ENCODE measurements at places on chromosomes 16 and 17.

GRCh38 chr17:39244016-39244599 is 18.4 kb upstream of the STAC2 start:
- H3K27me3 ChIP-seq: peaks cover 3% of the 10 kb centered on the region
- no peaks in the 10 kb centered on the region for H3K4me1 ChIP-seq
- H3K4me3 ChIP-seq: no peak overlapping the region
- no peak for DNase-seq

GRCh38 chr17:77145612-77146245 is 5.0 kb downstream of the SEC14L1 start:
- no peaks in the 10 kb centered on the region for H3K27me3 ChIP-seq
- peak overlapping the region; percentile 43 for H3K27ac ChIP-seq
- H3K36me3 ChIP-seq: peaks cover 30% of the 10 kb centered on the region
- no peak overlapping the region for H3K4me3 ChIP-seq

- no peaks in the 10 kb centered on the region for H3K27me3 ChIP-seq
- no peaks in the 10 kb centered on the region for H3K36me3 ChIP-seq
- no peak overlapping the region for H3K27ac ChIP-seq
- H3K4me1 ChIP-seq: peaks cover 20% of the 10 kb centered on the region
- DNase-seq: no peak
Measured at GRCh38 chr16:67666032-67666551, 458 bp downstream of the ENKD1 start.

GRCh38 chr16:86217891-86218270 is 292.4 kb upstream of the FOXF1 start:
- no peak for DNase-seq
- no peak overlapping the region for H3K27ac ChIP-seq
- peaks cover 6% of the 10 kb centered on the region for H3K27me3 ChIP-seq
- no peaks in the 10 kb centered on the region for H3K36me3 ChIP-seq

DNA sequence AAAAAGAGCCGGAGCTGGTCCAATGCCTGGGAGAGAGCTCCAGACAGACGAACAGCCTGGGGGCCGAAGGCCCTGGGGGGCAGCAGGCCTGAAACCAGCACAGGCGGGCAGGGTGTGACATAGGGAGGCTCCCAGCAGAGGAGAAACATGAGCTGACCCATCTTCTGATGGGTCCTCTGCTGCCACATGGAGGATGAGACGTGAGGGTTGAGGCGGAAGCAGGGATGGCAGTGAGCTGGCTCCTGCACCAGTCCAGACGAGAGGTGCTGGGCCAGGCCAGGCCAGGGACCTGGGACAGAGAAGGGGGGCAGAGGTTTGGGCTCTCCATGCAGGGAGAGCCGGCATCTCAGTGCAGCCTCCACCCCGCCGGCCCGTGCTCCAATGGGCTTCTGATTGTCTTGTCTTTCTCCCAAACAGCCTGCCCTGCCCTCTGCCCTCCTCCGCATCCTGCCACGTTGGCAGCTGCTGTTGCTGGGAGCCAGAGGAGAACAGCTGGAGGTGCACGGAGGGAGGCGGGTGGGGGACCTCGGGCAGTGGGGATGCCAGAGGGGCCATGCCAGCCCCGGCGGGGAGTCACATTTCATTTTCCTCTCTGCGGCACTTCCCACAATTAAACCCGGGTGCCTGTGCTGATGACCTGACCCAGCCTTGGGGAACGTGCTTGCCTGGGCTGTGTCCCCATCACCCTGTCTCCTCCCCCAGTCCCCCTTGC is 139.1 kb upstream of the GSE1 start:
- no peaks in the 10 kb centered on the region for H3K36me3 ChIP-seq
- no peak overlapping the region for H3K27ac ChIP-seq
- H3K27me3 ChIP-seq: peaks cover 7% of the 10 kb centered on the region
- H3K4me3 ChIP-seq: no peak overlapping the region

Measured in astrocyte (in vitro differentiated cells and primary cell).